ENCODE measurements at places on chromosomes 13 and 19. TPM values are rescaled to one million over a fixed set of nuclear protein-coding genes. Genes with fewer than 3 reads are reported as not detected.

DNA sequence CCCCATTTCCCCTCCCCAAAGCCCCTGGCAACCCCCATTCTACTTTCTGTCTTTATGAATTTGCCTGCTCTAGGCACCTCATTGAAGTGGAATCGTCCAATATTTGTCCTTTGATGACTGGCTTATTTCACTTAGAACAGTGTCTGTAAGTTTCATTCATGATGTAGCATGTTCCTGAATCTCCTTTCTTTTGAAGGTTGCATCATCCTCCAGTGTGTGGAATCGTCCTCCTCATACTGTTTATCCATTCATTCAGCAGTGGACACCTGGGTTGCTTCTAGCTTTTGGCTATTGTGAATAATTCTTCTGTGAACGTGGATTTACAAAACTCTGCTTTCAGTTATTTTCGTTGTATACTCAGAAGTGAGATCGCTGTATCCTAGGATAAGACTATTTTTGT lies 161.2 kb upstream of the RNF113B start:
- no peaks in the 10 kb centered on the region for H3K36me3 ChIP-seq
- no peak overlapping the region for H3K27ac ChIP-seq
- H3K4me3 ChIP-seq: no peak overlapping the region
- H3K4me1 ChIP-seq: no peaks in the 10 kb centered on the region
- H3K27me3 ChIP-seq: no peaks in the 10 kb centered on the region
- DNase-seq: no peak

DNA sequence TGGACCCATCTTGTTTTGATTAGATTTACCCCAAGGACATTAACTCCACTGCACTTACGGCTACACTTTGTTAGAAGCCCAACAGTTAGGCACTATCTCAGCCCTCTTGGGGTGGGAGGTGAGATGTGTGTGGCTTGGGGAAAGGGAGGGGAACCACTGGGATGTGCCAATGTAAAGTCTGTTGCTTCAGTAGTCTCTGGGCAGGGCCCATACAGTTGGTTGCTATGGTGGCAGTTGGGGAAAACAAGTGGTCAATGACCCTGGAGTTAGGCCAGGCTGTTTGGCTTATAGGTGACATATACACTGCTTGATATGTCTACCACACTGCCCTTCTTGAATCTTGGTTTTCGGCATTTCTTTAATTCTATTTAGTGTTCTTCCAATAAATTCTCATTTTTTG lies 8.9 kb upstream of the RB1 start:
- H3K36me3 ChIP-seq: no peaks in the 10 kb centered on the region
- no peak overlapping the region for H3K27ac ChIP-seq
- H3K4me3 ChIP-seq: no peak overlapping the region
- H3K4me1 ChIP-seq: no peaks in the 10 kb centered on the region
- H3K27me3 ChIP-seq: no peaks in the 10 kb centered on the region

Gene NMRK2
- polyA plus RNA-seq: 0.23 TPM

DNA sequence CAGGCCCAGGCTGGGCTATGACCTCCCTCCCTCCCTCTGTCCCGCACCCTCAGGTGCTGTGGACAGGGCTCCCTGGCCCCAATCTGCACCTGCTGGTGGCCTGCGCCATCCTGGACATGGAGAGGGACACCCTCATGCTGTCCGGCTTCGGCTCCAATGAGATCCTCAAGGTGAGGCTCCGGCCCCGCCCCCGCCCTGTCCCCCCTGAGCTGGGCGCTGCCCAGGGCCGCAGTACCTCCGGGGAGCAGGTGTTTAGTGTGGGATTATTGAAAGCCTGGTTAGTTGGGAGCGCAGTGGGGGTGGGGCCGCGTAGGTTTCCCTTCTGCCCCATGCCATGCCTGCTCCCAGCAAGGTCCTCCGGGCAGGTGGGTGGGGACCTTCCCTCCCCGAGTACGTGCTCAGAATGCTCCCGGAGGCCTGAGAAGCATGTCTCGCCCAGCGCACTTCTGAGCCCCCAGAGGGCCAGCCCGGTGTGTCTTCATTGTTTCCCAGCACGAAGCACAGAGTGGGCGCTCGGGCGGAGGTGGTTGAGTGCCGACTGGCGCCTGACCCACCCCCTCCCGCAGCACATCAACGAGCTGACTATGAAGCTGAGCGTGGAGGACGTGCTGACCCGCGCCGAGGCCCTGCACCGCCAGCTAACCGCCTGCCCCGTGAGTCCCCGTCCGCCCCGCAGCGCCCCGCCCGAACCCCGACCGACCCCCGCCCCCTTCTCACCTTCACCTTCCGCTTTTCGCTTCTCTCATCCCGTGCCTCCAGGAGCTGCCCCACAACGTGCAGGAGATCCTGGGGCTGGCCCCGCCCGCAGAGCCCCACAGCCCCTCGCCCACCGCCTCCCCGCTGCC lies 8.8 kb downstream of the IL4I1 start:
- H3K27ac ChIP-seq: no peak overlapping the region
- H3K4me3 ChIP-seq: no peak overlapping the region
- H3K36me3 ChIP-seq: peaks cover 27% of the 10 kb centered on the region
- no peaks in the 10 kb centered on the region for H3K4me1 ChIP-seq
- peak; percentile 79 for DNase-seq

- H3K4me3 ChIP-seq: no peak overlapping the region
- H3K4me1 ChIP-seq: no peaks in the 10 kb centered on the region
- no peaks in the 10 kb centered on the region for H3K27me3 ChIP-seq
- no peaks in the 10 kb centered on the region for H3K36me3 ChIP-seq
- H3K27ac ChIP-seq: no peak overlapping the region
- no peak for DNase-seq
Observed at GRCh38 chr13:45863709-45864590, 12.4 kb upstream of the SIAH3 start.

Gene MYBPC2
- polyA plus RNA-seq: not detected

DNA sequence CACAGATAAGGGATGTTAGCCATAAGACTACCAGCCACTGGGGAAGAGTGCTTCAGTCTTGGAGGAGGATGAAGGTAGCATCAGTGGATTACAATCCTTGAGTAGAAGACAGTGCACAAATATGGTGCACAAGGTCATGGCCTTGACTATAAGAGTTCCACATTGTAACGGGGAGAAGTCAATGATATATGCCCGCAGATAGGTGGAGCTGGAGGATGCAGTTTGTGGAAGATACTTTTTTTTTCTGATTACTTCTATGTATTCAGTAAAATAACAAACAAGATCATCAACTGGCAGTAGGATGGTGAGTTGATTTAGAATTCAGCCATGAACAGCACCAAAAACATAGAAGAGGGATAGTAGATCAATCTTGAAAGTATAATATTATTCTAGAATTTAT lies 926.8 kb upstream of the MIR17HG start:
- no peaks in the 10 kb centered on the region for H3K27me3 ChIP-seq
- no peak overlapping the region for H3K4me3 ChIP-seq
- H3K4me1 ChIP-seq: no peaks in the 10 kb centered on the region

DNA sequence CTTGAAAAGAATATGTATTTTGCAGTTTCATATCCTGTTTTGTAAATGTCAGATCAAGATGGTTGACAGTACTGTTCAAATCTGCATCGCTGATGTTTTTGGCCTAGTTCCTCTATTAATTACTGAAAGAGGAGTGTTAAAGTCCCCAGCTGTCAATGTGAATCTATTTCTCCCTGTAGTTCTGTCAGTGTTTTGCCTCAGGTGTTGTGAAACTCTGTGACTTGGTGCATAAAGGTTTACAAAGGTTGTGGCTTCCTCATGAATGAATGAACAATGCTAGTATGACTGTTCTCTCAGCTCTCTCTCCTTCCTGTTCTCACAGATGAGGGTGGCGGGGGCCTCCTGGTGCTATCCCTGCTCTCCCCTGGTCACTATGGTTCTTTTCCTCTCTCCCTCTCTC lies 142.4 kb downstream of the MYCBP2 start:
- no peak overlapping the region for H3K4me3 ChIP-seq

- H3K4me3 ChIP-seq: no peak overlapping the region
- no peaks in the 10 kb centered on the region for H3K27me3 ChIP-seq
- H3K4me1 ChIP-seq: peaks cover 8% of the 10 kb centered on the region
- DNase-seq: peak; percentile 84
Observed at GRCh38 chr19:4448147-4448985, 9.2 kb downstream of the UBXN6 start.

DNA sequence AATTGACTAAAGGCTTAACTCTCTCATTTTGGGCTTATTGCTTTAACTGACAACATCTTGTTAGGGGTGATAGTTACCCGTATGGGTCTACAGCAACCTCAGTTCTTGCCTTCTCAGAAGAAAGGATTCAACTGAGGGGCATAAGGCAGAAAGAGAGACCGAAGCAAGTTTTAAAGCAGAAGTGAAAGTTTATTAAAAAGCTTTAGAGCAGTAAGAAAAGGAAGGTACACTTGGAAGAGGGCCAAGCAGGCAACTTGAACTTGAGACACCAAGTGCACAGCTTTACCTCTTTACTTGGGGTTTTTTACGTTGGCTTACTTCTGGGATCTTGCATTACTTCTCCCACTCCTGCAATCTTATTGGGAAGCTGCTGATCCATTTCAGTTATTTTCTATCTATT lies 246.9 kb upstream of the PRR20A start:
- H3K27ac ChIP-seq: no peak overlapping the region
- no peaks in the 10 kb centered on the region for H3K36me3 ChIP-seq
- no peaks in the 10 kb centered on the region for H3K27me3 ChIP-seq
- H3K4me3 ChIP-seq: no peak overlapping the region

DNA sequence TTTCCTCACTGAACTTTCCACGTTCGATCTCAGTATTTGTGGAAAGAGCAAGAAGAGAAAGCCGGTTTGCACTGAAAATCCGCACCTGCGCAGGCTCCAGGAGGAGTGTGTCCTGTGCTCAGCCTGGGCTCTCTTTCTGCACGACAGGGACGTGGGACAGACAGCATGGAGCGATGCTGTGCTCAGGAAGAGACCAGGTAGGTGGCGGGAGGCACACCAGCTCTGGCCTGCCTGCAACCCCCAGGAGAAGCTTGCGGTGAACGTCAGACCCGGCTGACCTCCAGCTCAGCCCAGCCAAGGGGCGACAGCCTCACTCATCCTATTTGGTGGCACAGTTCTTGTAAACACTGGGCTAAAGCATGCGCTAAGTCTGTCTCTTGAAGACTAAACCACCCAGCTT lies 35.9 kb downstream of the NAXD start:
- DNase-seq: no peak
- H3K27me3 ChIP-seq: no peaks in the 10 kb centered on the region
- H3K4me3 ChIP-seq: no peak overlapping the region
- no peak overlapping the region for H3K27ac ChIP-seq
- H3K36me3 ChIP-seq: no peaks in the 10 kb centered on the region
- no peaks in the 10 kb centered on the region for H3K4me1 ChIP-seq

Gene CELF5
- polyA plus RNA-seq: 0.30 TPM

Gene SIGLECL1
- polyA plus RNA-seq: not detected

- DNase-seq: peak; percentile 65
- H3K27me3 ChIP-seq: no peaks in the 10 kb centered on the region
- H3K27ac ChIP-seq: no peak overlapping the region
- no peaks in the 10 kb centered on the region for H3K36me3 ChIP-seq
- no peaks in the 10 kb centered on the region for H3K4me1 ChIP-seq
Observed at GRCh38 chr19:35673121-35673804, 6.9 kb downstream of the UPK1A start.

- no peak overlapping the region for H3K27ac ChIP-seq
- no peaks in the 10 kb centered on the region for H3K27me3 ChIP-seq
- no peak for DNase-seq
- no peaks in the 10 kb centered on the region for H3K36me3 ChIP-seq
- H3K4me3 ChIP-seq: no peak overlapping the region
Observed at GRCh38 chr13:73261739-73262216, 203.0 kb downstream of the KLF5 start.

DNA sequence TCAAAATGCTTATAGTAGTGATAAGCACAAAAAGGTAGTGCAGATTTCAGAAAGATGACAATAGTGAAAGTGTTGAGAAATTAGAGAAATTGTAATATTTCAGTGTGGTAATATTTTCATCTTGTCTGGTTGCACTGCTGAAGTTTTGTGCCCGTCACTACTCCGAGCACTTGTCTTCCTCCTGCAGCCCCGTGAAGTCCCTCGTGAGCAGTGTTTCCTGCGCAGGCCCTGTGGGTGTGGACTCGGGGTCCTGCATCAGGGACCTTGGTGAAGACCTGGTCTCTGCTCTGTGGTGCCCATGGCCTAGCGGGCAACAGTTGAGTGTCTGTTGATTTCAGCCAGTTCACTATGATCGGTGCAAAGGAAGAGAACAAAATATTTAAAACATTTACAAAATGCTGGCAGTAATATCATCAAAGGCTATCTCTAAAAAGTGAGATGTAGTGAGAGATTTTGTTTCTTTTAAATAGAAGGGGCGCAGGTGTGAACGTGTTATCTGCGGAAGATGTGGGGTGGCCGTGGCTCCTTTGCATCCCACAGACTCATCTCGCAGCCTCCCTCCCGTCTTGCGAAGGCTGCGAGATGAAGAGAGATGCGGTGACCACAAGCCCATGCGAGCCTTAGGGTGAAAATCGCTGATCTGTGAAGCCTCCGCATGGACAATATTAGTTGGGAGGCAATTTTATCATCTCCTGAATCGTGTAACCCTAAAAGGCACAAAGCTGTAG lies 27.7 kb upstream of the DCUN1D2 start:
- no peak for DNase-seq
- H3K27me3 ChIP-seq: no peaks in the 10 kb centered on the region
- no peaks in the 10 kb centered on the region for H3K4me1 ChIP-seq
- H3K4me3 ChIP-seq: no peak overlapping the region
- no peaks in the 10 kb centered on the region for H3K36me3 ChIP-seq
- no peak overlapping the region for H3K27ac ChIP-seq

DNA sequence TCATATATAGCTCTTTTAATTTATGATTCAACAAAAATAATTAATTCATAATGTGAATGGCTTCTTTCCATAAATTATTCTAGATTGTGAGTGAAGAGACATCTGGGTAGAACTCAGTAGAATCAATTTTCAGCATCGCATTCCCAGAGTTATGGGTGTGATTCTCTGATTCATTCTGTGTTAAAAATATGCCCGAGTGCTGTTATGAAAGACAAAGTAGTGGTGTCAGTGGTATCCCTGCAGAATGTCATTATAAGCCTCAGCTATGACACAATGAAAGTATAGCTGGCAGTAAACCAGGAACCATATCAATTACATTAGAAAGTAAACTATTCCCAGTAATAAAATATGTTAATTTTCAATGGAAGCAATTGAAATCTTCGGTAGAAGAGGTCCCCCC lies 480.5 kb upstream of the SLITRK1 start:
- no peaks in the 10 kb centered on the region for H3K27me3 ChIP-seq
- no peak overlapping the region for H3K27ac ChIP-seq
- no peaks in the 10 kb centered on the region for H3K36me3 ChIP-seq
- H3K4me1 ChIP-seq: no peaks in the 10 kb centered on the region
- no peak overlapping the region for H3K4me3 ChIP-seq
- DNase-seq: no peak

Gene PGLYRP2
- polyA plus RNA-seq: not detected

Gene MYO16
- 0.42 TPM for polyA plus RNA-seq
